ENCODE measurements at places on chromosomes 12 and 14. TPM values are rescaled to one million over a fixed set of nuclear protein-coding genes. Genes with fewer than 3 reads are reported as not detected.

Gene TSHR
- not detected for total RNA-seq

Gene MORN3
- not detected for total RNA-seq

Gene APOF
- not detected for total RNA-seq

Gene PTGER2
- 0.78 TPM for total RNA-seq

Gene ARHGEF40
- total RNA-seq, result 12.0 TPM

Gene FIGNL2
- total RNA-seq, result not detected

Gene PTPRQ
- not detected for total RNA-seq

Gene CLEC9A
- not detected for total RNA-seq

Gene APEX1
- 168 TPM for total RNA-seq

Gene REM2
- 0.28 TPM for total RNA-seq

Gene ADAMTS20
- not detected for total RNA-seq

Gene RPGRIP1
- not detected for total RNA-seq

Gene GDF3
- total RNA-seq, result not detected

Gene CHGA
- 0.07 TPM for total RNA-seq

Gene KRT7
- total RNA-seq, result 1,216 TPM

Gene SPTB
- 0.07 TPM for total RNA-seq

Gene GLIPR1L2
- 0.56 TPM for total RNA-seq

Gene PTMS
- total RNA-seq, result 192 TPM

Gene C3AR1
- total RNA-seq, result not detected

Gene NEUROD4
- total RNA-seq, result not detected

Gene CFAP73
- total RNA-seq, result not detected

Gene PGF
- total RNA-seq, result 51.8 TPM

Gene PPFIA2
- total RNA-seq, result not detected

Gene CAPZA3
- total RNA-seq, result not detected

Gene HOXC5
- not detected for total RNA-seq

Gene SLC6A15
- total RNA-seq, result 13.4 TPM

Gene CIDEB
- 2.2 TPM for total RNA-seq

Gene SLCO1B1
- total RNA-seq, result not detected

Gene XRCC3
- total RNA-seq, result 38.9 TPM

Gene TEX52
- total RNA-seq, result not detected

Gene HCAR3
- total RNA-seq, result 2.0 TPM

Gene RFX4
- total RNA-seq, result not detected

Gene PDZRN4
- total RNA-seq, result not detected

Gene HNF1A
- total RNA-seq, result not detected

Gene FAM186B
- 0.07 TPM for total RNA-seq

Gene MIP
- total RNA-seq, result not detected

Gene PRIMA1
- total RNA-seq, result 0.07 TPM

Gene TBX5
- total RNA-seq, result 0.35 TPM

Gene FLVCR2
- 2.2 TPM for total RNA-seq

Gene HHIPL1
- 0.42 TPM for total RNA-seq

Gene PGAM5
- total RNA-seq, result 44.0 TPM

Gene FGF6
- total RNA-seq, result not detected

Gene SMIM41
- not detected for total RNA-seq

Gene FAIM2
- total RNA-seq, result not detected

Gene KRT74
- total RNA-seq, result 0.33 TPM

Gene ACSS3
- not detected for total RNA-seq

Gene TMEM229B
- 2.2 TPM for total RNA-seq

Gene TAS2R46
- total RNA-seq, result not detected

Gene BTG1
- total RNA-seq, result 16.2 TPM

Gene ERGIC2
- total RNA-seq, result 77.6 TPM

Gene SERPINA4
- not detected for total RNA-seq

Gene JDP2
- 29.2 TPM for total RNA-seq

Gene MYO1H
- 1.3 TPM for total RNA-seq

Gene CEBPE
- not detected for total RNA-seq

Gene TC2N
- total RNA-seq, result 20.7 TPM

Gene PROX2
- total RNA-seq, result not detected

Gene PLXNC1
- total RNA-seq, result 0.05 TPM

Gene ING4
- total RNA-seq, result 24.4 TPM

Gene TMCC3
- 7.6 TPM for total RNA-seq
